ENCODE measurements at places on chromosomes 3 and 15.

DNA sequence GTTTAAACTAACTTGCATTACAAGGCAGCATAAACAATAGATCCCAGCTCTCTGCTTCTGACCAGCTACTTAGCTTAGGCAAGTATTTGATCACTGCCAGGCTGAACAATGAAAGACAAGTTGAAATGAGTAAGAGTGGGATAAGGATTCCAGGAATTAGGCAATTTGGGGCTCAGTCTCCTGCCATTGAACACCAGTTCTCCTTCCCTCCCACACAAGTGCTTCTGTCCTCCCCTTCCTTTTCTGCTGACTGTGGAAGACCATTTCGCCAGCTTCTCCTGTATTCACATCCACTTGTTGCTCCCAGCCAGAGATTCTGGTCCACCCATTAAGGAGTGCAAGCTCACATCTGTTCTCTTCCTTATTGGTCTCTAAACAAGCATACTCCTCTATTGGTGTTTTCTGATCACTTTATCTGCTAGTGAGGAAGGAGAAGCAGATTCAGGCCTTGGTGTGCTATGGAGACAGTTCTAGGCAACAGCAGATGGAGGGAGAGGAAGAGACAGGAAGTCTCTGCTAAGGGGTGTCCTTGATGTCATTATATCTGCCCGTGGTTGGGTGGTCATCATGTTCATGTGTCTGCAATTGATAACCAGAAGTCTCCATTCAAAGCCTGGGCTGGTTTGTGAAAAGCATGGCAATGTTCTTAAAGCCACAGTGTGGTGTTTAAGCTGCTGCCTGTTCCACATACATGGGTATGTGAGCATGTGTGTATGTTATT is 121.5 kb downstream of the PLCL2 start:
- DNase-seq, result no peak

- DNase-seq, result no peak
These were observed 85.0 kb downstream of the FBN1 start for GRCh38 chr15:48560321-48561051.

- DNase-seq, result peak; percentile 94
These were observed 852 bp upstream of the BHLHE40 start for GRCh38 chr3:4978204-4978965.

GRCh38 chr3:186589856-186590579 is 19.5 kb downstream of the DNAJB11 start:
- DNase-seq, result no peak

DNA sequence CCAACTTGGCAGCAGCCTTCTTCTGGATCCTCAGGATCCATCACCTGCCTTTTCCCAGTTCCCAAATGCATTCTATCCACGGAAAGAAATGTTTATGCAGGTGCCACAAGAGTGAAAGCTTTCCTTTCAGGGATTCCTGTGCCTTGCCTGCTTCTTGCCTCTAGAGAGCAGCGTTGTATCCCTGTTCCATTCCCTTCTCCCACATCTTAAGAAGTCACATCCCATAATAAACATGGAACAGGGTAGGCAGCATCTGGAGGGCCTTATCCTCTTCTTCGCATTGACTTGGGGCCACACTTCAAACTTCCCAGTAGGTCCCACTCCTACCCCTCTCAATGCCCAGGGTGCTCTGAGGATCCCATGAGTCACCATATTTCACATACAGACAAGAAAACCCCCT is 72.7 kb upstream of the DCLK3 start:
- no peak for DNase-seq

GRCh38 chr3:40980467-40980866 is 218.8 kb upstream of the CTNNB1 start:
- no peak for DNase-seq

- no peak for DNase-seq
These were observed 30.8 kb downstream of the HDC start for GRCh38 chr15:50234764-50235163.

- DNase-seq, result no peak
These were observed 2.4 kb downstream of the LMCD1 start for GRCh38 chr3:8503871-8504610.

- no peak for DNase-seq
These were observed 24.4 kb downstream of the MAP1A start for GRCh38 chr15:43541785-43542184.

- DNase-seq, result no peak
These were observed 42.6 kb downstream of the CMTM7 start for GRCh38 chr3:32434206-32434605.

GRCh38 chr3:9067352-9067975 is 104.2 kb upstream of the RAD18 start:
- DNase-seq, result peak; percentile 40

GRCh38 chr3:122690096-122690495 is 9.5 kb downstream of the PARP14 start:
- DNase-seq, result no peak

DNA sequence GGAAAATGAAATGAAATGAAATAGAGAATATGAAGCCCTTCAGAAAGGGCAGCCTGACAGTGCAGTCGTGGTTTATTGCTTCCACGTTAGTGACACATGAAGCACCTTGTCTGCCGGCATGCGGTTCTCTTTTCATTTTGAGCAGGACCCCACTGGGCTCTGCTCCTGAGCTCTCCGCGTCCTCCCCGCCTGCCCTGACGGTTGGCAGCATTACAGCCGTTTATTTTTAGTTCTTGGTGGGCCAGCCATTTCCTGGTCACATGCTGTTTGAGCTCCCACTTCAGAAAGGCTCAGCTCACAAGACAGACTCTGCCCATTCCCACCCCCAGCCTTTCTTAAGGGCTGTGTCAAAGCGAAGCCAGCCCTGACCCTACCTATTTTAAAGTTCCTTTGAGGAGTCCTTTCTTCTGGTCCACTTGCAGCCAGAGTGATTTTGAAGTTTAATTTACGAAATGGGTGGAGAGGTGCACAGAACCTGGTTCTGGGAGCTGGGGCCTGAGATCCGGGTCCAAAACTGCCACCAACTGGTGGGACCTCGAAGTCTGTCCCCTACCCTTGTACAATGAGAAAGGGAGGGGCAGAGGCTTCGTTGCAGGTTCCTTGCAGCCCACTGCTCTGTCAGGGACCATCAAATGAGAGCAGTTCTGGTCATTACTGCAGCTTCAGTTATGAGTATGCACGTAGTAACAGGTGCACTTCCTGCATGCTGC is 60.1 kb downstream of the MGLL start:
- no peak for DNase-seq

DNA sequence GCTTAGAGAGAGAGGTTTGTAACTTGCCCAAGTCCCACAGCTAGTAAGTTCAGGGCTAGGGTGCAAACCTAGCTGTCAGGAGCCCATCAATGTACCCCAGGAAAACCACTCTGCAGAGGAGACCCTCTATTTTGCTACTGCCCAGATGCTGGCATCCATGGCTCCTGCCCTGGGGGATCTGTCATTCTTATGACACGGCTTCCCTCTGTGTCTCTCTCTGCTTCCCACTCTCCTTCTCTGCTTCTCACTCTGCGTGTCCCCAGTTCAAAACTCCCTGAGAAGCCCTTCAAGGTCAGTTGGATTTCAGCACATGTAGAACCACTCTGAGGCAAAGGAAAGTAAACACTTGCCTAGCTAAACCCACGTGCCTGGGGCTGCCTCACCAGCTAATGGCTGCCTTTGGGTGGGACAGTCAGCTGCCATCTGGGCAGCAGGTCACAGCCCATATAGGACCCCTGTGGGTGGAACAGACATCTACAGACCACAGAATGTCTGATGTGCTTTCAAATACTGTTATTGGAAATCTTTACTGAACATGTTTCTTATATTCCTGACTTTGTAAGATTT is 29.4 kb upstream of the SLCO2A1 start:
- no peak for DNase-seq

DNA sequence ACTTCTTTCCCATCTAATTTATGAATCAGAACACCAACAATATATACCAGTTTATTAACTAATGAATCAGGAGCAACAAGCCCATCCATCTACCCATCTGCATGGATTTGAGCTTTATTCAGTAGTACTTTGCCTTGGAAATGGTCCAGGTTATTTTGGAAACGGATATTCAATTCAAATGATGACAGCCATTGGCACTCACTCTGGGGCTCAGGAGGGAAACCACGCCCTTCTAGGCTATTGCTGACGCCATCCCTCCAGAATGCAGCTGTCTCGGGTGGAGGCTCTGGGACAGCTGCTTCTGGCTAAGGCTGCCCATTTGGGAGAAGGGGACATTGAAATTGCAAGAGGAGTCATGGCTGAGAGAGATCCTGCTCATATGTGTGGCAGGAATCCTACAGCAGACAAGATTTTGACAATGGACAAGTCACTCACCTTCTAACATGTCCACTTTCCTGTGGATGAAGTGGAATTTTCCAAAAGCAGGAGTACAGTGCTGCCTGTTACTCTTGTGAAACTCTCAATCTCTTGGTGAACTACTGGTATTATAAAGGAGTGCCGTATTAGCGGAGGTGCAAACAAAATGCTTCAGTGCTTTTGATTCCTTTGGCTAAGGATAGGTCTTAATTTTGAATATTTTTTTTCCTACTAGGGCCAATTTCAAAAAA is 29.3 kb upstream of the TRAK1 start:
- DNase-seq, result peak; percentile 86

GRCh38 chr3:143718463-143718862 is 129.8 kb downstream of the SLC9A9 start:
- no peak for DNase-seq

GRCh38 chr3:19190602-19191001 is 42.3 kb downstream of the KCNH8 start:
- DNase-seq, result no peak

DNA sequence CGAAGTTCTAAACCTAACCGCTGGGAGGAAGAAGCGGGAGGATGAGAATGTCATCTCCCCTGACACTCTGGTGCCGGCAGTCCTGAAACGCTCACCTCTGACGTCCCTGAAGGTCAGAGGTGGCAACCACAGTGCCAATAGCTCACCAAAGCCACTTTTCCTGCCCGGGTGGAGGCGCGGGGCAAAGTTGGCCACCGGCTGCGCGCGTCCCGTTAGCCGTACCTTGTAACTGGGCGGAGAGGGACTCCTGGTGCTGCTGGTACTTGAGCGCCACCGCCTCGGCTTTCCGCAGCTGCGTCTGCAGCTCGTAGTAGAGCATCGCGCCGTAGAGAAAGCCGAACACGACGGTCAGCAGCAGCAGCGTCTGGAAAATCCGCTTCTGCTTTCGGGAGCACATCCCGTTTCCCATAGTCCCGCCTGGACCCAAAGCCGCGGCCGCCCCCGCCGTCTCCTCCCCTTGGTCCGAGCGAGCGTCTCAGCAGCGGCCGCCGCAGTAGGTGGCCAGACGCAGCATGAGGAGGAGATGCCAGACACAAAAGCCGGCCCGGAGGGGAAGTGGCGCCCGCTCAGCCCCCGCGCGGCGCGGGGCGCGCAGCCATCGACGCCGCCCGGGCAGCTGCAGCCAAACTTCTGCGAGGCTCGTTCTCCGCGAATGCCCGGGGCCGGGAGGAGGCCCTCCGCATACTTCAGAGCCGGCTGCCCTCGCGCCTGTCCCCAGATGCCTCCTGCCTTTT is 680 bp downstream of the GOLIM4 start:
- DNase-seq, result peak; percentile 17

- no peak for DNase-seq
These were observed 111.9 kb downstream of the ETFA start for GRCh38 chr15:76199106-76200082.

- DNase-seq, result no peak
These were observed 6.1 kb downstream of the KIF7 start for GRCh38 chr15:89649013-89649625.

GRCh38 chr15:62649793-62650420 is 392.6 kb upstream of the TPM1 start:
- DNase-seq, result peak; percentile 18

GRCh38 chr3:64832098-64832497 is 144.3 kb upstream of the ADAMTS9 start:
- no peak for DNase-seq

GRCh38 chr3:30469133-30469532 is 137.3 kb upstream of the TGFBR2 start:
- DNase-seq, result no peak

DNA sequence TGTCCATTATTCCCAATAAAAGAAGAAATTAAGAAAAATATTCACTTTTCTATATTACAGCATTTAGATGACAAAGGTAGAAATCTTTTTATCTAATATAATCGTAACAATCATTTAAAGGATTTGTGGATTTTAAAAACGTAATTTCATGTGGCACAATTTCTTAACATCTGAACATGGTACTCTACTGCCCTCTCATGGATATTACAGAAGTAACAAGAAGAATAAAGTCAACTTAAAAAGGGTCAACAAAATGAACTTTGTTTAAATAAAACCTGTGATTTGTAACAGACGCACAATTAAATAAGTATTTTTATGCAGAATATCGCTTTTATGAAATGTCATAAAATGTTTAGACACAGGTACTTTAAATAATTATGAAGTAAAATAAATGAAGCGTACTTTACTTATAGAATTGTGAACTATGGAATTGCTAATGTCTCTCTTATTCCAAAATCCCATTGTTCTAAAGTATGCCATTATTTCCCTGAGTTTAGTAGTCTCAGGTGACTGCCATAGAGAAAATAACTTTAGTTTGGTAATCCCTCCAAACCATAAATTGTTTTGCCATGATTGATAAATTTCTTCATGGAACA is 366.8 kb upstream of the ZNF385D start:
- peak; percentile 18 for DNase-seq

- DNase-seq, result no peak
These were observed 394.1 kb upstream of the PROK2 start for GRCh38 chr3:72179107-72179464.

DNA sequence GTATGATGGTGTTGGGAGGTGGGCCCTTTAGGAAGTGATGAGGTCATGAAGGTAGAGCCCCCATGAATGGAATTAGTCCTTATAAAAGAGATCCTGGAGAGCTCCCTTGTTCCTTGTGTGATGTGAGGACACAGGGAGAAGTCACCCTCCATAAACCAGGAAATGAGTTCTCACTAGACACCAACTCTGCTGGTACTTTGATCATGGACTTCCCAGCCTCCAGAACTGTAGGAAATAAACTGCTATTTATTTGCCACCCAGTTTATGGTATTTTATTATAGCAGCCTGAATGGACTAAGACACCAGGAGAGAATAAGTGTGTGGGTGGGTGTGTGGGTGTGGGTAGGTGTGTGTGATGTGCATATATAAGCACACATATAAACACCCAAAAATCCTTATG is 71.9 kb downstream of the MYH15 start:
- no peak for DNase-seq

DNA sequence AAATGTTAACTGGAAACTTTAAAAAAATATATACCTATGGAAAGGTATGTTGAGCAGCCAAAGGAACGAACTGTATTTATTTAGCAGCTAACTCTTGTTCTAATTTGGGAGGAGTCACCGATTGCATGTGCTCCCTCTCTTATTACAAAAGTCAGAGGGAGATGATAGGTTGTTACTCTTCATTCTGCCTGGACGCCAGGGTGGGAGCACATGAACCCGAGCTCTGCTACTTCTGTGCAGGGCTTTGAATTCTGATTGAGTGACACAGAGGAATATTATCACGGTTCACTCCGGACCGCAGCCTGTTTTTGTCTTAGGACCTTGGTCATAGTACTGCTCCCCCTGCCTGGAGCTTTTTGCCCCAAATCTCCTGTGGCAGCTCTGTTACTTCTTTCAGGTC is 36.9 kb upstream of the LRIG1 start:
- DNase-seq, result no peak

GRCh38 chr3:107683447-107683846 is 160.7 kb downstream of the BBX start:
- DNase-seq, result peak; percentile 61

- no peak for DNase-seq
These were observed 34.9 kb downstream of the RAB7A start for GRCh38 chr3:128760881-128761280.
